ENCODE measurements at places on chromosomes 5 and 9.

- DNase-seq, result no peak
Observed at GRCh38 chr9:125948887-125949596, 201.9 kb downstream of the PBX3 start.

DNA sequence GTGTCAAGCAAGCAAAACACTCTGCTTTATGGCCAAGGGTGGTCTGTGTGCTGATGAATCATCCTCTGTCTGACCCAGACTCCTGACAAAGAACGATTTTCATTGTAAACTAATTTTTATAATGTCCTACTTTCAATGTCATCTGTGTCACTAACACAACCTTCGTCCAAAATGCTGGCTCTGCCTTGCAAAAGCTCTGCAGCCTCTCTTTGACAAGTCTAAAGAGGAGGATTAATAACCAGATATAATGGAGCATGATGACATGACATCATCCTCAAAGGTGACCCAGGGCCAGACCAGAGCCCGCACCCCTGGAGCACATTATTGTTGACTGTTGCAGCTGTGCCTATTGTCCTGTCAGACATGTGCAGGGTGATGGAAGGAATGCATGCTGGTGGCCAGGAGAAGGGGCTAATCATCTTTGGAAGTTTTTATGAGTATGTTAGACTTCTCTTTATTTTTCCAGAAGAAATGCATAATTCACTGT, 589.4 kb downstream of the NR2F1-AS1 start:
- DNase-seq, result no peak

- DNase-seq, result no peak
Observed at GRCh38 chr9:128296340-128297220, 20.5 kb downstream of the SWI5 start.

- no peak for DNase-seq
Observed at GRCh38 chr5:20974426-20974825, 986.4 kb upstream of the CDH18 start.

GRCh38 chr5:150791536-150791935, 13.0 kb downstream of the SMIM3 start:
- no peak for DNase-seq

DNA sequence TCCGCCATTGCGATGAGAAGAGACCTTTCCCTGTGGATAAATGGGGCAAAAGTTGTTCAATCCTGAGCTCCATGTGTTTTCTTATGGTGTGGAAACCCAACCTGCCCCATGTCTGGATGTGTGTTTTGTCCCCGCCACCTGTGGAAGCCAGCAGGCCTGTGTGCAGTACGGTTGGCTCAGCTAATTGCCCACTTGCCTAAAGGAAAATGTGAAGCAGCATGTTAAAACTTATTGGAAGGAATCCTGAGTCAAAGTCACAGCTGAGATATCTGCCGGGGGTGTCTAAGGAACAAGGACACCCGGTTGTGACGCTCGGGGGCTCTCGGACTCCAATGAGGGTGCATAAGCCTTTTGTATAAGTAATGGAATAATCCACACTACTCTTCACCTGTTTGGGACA, 361.1 kb upstream of the IRX1 start:
- no peak for DNase-seq

DNA sequence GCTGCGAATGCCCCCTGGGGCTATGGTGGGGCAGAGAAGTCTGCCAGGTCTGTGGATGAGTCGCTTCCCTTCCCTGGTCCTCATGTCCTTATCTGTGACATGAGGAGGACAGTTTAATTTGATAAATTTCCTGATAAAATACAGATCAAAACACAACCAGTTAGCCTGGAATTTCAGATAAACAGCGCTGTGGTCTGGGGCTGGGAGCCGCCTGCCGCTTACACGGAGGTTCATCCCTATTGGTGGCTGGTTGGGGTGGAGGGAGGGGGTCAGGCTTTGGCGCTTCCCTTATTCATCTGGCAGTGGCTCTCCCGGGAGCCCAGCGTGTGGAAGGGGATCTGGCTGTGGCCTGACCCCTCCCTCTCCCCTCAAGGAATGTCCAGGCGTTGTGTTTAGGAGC, 17.9 kb downstream of the CRB2 start:
- DNase-seq, result no peak

DNA sequence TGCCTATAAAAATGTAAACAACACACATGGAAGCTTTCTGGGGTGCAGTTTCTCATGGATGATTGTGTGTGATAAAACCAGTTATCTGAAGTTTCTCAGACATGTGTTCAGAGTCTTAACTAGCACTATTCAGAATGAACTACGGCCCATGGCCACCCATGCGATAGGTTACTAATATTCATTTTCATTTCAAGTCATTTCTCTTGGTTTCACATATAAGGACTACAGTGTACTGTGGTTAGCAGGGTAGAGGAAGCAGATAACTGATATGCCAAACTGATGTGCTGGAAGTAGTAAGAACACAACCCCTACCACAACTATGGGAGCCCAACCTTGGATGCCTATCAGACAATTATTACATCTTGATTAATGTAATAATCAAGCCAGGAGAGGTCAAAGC, 372.1 kb downstream of the DTWD2 start:
- DNase-seq, result no peak

GRCh38 chr5:57316798-57317327, 143.0 kb downstream of the GPBP1 start:
- no peak for DNase-seq

DNA sequence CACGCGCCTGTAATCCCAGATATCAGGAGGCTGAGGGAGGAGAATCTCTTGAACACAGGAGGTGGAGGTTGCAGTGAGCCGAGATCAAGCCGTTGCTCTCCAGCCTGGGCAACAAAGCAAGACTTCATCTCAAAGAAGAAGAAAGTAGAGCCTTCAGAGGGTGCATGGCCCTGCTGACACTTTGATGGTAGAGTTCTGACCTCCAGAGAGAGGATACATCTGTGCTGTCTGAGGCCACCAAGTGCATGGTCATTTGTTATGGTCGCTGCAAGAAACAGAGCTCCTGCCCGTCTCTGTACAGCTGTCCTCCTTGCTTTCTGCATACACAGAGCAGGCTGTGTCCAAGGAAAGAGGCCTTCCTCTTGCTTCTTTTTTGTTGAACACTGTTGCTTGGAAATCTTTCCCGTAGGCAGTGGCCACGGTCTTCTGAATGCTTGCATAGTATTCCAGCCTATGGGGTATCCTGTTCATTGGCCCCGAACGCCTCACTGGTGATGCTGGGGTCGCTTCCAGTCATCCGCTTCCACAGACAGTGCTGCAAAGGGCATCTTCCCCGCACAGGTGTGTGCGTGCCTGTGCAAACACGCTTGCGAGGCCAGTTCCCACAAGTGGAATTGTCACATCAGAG, 36.8 kb upstream of the UNC5A start:
- DNase-seq, result no peak

DNA sequence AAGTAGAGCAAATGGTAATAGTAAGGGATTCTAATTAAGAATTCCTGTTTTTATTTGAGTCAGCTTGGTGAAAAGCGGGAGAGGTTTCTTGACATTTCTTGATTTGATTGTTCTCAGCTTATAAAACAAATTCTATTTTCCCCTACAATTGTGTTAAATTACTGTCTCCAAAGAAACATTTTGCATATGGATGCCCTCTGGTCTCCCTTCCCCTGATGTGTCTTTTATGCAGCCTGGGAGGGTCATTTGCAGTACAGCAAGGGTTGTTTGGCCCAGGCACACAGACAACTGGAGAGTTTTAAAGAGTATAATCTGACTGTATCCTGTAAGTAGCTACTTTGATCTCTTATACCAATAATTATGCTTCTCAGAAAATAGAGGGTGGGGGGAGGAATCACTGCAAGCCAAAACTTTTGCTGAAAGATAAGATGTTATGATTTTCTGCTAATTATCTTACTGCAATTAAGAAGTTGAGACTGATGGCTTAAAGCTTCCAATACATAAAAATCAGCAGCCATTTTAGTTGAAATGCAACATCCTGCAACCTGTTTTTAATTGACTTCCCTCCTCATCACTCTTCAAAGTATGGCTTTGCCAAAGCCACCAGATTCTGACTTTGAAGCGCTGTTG, 204.1 kb upstream of the SEMA6A start:
- no peak for DNase-seq

GRCh38 chr5:9115093-9115492, 430.8 kb downstream of the SEMA5A start:
- no peak for DNase-seq

DNA sequence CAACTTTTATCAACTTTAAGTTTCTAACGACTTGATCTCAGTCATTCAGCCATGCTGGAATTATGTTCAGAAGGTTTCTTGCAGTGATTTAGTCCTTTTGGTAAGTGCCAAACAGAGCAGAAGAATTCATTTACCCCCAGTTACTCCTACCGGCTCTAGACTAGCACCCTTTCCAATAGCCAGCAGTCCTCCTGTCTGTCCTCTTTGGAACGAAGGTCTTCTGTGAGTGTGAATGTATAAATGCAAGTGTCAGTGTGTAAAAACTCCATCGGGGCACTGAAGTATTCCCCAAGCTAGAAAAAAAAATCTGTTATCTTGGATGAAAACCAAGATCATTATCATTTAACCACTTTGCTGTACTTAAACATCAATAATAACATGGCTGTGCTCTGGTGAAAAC, 64.4 kb downstream of the GLIS3 start:
- no peak for DNase-seq

- DNase-seq, result no peak
Observed at GRCh38 chr9:107759823-107760166, 270.2 kb upstream of the KLF4 start.

DNA sequence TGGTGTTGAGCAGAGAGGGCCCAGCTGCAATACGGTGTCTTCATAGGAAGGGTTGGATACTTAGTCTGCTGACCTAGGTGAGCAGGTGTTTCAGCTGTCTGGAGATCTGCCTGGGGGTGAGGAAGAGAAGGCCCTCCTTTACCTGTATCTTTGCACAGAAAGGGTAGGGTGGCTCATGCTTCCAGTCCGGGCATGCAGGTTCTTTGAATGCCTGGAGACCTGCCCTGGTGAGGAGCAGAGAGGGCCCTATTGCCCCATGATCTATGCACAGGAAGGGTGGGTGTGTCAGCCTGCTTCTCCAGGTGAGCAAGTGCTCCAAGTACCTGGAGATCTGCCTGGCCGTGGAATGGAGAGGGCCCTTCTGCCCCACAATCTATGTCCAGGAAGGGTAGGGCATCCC, 63.0 kb downstream of the FER start:
- no peak for DNase-seq

- DNase-seq, result no peak
Observed at GRCh38 chr5:80474929-80475328, 13.0 kb upstream of the FAM151B start.

GRCh38 chr5:97162045-97162444, 19.6 kb upstream of the LIX1 start:
- peak; percentile 32 for DNase-seq

- no peak for DNase-seq
Observed at GRCh38 chr5:176697267-176697933, 50.1 kb downstream of the TSPAN17 start.

GRCh38 chr5:58670582-58670981, 87.7 kb downstream of the RAB3C start:
- no peak for DNase-seq

- DNase-seq, result no peak
Observed at GRCh38 chr5:56543441-56544388, 271.6 kb upstream of the MAP3K1 start.

GRCh38 chr9:108811944-108812343, 43.8 kb downstream of the ACTL7B start:
- no peak for DNase-seq

- DNase-seq, result no peak
Observed at GRCh38 chr5:55603922-55604321, 69.2 kb upstream of the PLPP1 start.

- peak; percentile 14 for DNase-seq
Observed at GRCh38 chr5:72268753-72269410, 51.2 kb downstream of the MRPS27 start.

GRCh38 chr9:74848153-74848525, 39.6 kb downstream of the TRPM6 start:
- no peak for DNase-seq

DNA sequence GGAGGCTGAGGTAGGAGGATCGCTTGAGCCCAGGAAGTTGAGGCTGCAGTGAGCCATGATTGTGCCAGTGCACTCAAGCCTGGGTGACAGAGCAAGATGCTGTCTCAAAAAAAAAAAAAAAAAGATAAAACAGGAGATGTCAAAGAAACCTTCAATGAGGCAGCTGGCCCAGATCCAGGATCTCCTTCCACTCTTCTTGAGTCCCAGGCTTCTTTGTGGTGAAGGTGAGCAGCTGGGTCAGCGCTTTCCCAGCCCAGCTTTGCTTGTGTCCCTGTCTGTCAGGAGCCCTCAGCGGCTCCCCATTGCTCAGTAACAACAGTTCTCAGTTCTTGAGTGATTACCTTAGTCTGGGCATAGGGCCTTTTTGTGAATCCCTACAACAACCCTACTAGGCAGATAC, 69.4 kb upstream of the PSD2 start:
- no peak for DNase-seq

GRCh38 chr5:31268256-31268655, 74.8 kb downstream of the CDH6 start:
- no peak for DNase-seq

GRCh38 chr5:66717455-66718373, 121.5 kb downstream of the MAST4 start:
- no peak for DNase-seq

GRCh38 chr5:72183101-72183520, 75.8 kb downstream of the MAP1B start:
- no peak for DNase-seq

DNA sequence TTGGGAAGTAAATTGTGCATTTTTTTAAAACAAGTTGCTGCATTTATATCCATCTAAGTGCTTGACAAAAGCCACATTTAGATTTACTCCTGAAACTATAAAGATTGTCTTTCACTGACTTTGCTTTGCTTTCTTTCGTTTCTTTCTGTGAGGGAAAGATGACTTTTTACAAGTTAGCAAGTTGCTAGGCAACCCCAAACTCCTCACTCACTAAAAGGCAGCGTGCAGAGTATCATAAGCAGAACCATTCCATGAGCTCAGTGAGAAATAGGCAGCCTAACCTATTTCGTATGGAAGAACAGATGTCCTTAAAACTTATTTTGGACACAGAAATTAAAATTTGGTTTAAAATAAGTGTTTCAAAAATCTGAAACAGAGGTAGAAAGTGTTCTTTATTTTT, 29.0 kb downstream of the KLF9 start:
- DNase-seq, result no peak

GRCh38 chr5:14149672-14150274, 6.6 kb downstream of the TRIO start:
- no peak for DNase-seq

- no peak for DNase-seq
Observed at GRCh38 chr5:162268694-162269481, 201.3 kb downstream of the GABRG2 start.

- no peak for DNase-seq
Observed at GRCh38 chr5:179164331-179165311, 104.4 kb downstream of the ZNF354C start.

GRCh38 chr5:133819977-133820471, 148.4 kb downstream of the C5orf15 start:
- DNase-seq, result no peak
